ENCODE measurements at places on chromosomes 5 and 9.

DNA sequence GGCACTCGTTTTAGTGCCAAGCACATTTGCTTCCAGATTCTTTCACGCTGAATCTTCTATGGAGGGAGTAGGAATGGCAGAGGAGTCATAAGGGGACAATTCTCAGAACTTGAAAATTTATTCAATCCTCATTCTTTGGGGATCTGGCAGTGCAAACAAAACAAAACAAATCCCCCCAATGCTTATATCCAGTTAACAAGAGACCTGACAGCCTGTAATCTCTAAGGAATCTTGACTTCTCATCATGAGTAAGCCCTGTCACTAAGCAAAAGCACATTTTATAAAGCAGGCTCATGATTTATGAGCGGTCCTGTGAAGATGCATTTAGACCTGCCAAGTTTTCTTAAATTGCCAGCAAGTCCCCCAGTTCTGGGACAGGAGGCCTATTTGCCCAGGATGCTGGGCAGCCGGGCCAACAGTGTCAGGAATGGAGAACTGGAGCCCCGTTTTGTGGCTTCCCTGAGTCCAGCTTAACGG lies 513.9 kb downstream of the CTNND2 start:
- no peak for DNase-seq

- DNase-seq = peak; percentile 43
Observed at GRCh38 chr9:83622939-83623678, at the start of gene IDNK. IDNK (plus strand) TSS chr9:83623143; CDS start chr9:83623172, 29 bp downstream.

DNA sequence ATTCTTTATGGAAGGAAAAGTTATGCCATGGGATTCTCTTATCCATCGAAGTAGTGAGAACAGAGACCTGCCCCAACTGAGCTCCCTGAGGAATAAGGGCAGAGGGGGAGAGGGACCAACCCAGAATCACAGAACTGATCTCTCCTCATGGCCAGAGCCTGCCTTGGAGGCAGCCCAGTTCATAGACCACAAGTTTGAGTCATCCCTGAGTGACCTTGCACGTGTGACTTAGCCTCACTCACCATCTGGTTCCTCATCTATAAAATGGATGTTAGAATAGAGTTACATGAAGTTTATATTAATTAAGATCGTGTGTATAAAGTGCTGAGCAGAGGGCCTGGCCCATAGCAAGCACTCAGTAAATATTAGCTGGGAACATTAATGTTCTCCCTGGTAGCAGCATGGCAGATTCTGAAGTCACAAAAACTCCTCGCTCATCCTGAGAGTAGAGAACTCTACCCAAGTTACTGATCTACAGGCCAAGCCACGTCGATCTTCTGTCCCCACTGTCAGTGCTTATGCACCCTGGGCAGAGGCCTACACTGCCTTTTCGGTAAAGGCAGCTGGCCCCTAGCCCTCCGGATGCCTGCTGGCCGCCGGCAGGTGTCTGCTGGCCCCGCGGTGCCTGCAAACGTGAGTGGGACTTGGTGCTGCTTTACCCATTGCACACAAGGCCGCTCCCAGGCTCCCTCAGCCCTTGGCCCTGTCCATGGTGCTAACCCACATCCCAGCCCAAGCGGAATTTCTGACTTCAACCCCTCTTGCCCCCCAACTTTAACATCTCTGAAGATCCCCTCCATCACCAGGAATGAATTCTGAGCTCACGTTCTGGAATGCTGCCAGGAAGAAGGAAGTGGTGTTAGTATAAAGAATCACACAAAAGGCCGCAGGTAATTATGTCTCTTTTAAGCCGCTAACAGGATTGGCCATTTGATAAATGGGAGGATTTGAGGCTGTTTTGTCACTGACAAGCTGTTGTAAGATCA lies 61.1 kb upstream of the ARAP3 start:
- no peak for DNase-seq

- peak; percentile 91 for DNase-seq
Observed at GRCh38 chr5:34929134-34929719, at the start of gene DNAJC21. DNAJC21 (plus strand) TSS chr5:34929559; CDS start chr5:34929820, 261 bp downstream.

DNA sequence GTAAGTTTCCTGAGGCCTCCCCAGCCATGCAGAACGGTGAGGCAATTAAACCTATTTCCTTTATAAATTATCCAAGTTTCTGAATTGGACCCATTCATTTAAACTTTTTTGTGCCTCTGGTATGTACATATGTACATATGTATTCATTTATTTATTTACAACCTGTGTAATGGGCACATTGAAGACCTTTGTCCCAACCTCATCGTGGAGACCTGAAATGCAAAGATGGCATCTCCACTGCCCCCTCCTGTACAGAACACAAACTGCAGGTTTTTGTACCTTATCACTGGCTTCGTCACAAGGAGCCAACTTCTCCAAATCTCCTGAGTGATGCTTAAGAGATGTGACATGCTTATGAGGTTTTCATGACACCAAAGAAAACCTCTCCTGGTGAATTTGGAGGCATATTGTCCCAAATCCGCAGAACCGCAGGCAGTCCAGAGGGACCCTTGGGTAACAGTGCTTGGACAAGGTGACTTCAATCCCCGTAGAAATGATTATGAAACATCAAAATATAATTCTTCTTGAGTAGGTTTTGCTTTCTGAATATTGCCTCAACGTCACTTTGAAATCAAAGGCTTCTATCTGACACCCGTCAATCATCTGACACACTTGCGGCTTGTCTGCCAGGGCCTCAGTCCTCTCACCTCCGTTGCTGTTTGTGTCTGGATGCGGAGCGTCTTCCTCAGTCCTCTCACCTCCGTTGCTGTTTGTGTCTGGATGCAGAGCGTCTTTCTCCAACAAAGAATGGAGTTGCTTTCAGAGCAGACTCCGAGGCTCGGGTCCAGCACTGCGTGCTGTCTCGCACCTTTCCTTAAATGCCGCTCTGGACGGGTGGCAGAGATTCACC lies 135.0 kb upstream of the IRX4 start:
- DNase-seq = peak; percentile 12

DNA sequence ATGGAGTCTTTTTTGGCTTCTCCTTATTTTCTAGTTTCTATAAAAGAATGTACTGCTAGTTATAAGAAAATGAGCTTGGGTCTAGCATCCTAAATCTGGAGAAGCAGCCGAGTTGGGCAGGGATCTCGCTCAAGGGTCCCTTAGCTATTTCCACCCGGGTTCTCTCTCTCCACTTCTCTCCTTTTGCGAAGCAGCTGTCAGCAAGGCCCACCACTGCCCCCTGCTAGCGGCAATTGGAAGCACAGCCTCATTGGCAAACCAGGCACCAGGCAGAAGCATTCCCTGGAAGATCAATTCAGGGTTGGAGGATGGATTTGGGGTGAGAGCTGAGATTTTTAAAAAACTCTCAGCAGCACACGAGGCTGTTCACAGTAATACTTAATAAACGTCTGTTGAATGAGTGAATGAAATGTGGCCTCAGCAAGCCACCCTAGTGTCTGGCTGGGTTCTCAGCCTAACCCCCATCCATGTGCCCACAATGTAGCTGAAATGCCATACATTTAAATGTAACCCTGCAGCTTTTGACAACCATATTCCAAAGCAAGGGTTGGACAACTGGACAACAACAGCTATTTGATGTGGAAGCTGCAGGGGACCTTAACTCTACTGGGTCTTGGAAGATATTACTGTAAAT lies 34.6 kb upstream of the TNIP1 start:
- no peak for DNase-seq

DNA sequence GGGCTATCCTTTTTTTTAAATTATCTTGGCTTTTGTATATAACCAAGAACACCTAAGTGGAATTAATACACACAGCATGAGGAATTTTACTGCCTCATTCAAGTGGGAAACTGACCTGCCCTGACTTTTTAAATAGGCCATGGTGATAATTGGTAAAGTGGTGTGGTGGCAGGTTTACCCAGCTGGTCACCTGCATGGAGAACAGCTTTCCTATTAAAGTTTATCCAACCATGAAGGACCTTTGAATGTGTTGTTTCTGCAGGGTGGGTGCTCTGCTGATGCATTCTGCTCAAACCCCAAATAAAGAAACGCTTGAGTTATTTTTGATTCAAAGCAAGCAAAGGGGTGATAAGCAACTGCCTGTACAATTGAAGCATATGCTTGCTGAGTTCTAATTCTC lies 261.0 kb upstream of the GRIN3A start:
- no peak for DNase-seq

- DNase-seq = no peak
Observed at GRCh38 chr5:89900346-89900745, 509.2 kb downstream of the CETN3 start.

- peak; percentile 43 for DNase-seq
Observed at GRCh38 chr9:113416149-113416721, 5.7 kb downstream of the C9orf43 start.

GRCh38 chr5:38462976-38463633 lies 93.3 kb downstream of the LIFR start:
- no peak for DNase-seq

DNA sequence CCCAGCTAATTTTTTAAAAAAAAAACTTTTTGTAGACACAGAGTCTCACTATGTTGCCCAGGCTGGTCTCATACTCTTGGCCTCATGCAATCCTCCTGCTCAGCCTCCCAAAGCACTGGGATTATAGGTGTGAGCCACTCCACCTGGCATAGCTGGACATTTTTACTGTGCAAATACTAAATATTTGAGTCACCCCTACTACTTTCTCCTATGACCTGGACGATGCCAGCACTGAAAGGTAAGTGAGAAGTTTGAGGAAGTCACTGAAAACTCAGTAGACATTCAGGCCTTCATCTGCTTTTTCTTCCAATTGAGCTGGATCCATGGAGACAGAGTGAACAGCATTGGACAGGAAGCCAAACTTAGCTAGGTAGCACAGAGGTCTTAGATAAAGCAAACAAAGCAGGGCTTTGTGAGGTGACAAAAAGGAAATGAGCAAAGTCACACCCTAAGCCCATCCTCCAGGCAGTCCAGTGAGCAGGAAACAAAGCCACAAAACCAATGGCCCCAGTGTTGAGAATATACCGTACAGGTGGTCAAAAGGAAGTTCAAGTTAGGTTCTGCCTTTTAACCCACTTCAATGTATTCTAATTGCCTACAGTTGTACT lies 192.6 kb upstream of the RASA1 start:
- peak; percentile 9 for DNase-seq

DNA sequence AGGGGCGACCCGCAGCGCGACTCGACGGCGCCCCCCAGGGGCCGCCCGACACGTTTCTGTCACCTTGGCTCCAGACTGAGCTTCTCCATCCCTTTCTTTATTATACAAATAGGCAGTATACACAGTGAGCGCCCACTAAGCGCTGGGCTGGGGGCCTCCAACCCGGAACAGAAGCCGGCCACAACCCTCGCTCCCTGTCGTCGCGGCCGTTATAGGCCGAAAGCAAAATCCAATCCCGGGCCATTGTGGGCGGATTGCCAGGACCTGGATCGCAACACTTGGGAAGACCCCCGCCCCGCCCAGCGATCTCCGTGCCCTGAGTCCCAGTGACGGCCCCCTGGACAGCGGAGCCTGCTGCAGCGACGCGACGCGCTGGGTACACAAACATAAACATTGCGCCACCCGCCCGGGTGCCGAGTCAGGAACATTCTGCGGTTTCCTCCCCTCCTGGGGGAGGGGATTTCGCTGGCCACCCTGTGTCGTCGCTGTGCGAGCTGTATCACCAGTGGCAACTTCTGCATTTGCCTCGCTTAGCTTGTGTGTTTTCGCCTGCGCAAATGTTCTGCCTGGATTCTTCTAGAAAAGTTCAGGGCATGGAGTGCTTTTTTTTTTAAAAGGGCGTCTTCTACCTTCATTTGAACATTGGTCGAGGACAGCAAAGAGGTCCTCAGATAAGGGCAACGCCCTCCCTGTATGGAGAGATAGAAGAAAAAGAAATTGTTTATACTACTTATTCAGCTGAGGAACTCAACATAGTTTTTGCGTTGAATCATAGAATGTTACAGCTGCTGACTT lies 1.3 kb upstream of the DUSP1 start:
- peak; percentile 39 for DNase-seq

DNA sequence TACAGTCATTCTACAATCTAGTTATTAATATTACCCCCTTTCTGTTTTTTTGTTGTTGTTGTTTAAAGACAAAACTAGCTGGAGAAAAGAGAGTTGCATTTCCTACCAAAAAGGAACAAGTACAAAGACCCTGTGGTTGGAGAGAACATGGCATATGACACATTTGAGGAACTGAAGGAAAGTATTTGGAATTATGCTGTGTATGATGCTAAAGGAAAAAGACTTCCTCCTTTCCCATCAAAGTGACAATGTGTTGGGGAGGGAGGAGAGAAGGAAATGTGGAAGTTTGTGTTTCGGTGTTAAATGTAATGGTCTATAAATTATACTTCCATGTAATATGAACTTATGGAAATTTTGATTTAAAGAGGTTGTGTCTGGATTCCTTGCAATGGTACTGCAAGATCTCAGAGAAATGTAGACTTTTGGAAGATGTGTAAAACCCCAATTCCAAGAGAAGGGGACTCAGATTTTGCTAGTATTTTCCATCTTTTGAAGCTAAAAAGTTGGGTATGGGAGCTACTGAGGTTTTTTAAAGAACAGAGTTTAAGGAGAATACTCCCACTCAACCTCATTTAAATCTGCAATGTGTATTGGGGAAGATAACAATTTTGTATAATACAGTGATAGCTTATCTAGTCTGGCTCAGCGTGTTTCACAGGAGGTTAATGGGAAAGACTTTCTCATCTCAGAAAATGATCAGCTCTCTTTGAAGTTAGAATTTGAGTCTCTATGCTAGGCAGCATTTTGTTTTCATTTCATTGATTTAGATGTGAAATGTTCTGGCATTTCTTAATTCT lies 15.4 kb upstream of the TNFSF8 start:
- no peak for DNase-seq

DNA sequence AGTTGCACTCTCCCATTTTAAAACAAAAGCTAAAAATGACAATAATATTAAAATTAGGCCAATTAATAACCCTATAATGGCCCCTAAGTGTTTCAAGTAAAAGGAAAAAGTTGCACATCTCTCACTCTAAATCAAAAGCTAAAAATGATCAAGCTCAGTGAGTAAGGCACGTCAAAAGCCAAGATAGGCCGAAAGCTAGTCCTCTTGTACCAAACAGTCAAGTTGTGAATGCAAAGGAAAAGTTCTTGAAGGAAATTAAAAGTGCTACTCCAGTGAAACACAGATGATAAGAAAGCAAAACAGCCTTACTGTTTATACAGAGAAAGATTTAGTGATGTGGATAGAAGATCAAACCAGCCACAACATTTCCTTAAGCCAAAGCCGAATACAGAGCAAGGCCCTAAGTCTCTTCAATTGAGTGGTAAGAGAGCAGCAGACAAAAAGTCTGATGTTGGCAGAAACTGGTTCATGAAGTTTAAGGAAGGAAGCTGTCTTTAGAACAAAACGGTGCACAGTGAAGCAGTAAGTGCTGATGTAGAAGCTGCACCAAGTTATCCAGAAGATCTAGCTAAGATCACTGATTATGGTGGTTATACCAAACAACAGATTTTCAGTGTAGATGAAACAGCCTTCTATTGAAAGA lies 144.1 kb upstream of the ACOT12 start:
- no peak for DNase-seq

GRCh38 chr9:136697146-136697820 lies 10.0 kb upstream of the AGPAT2 start:
- DNase-seq = no peak

DNA sequence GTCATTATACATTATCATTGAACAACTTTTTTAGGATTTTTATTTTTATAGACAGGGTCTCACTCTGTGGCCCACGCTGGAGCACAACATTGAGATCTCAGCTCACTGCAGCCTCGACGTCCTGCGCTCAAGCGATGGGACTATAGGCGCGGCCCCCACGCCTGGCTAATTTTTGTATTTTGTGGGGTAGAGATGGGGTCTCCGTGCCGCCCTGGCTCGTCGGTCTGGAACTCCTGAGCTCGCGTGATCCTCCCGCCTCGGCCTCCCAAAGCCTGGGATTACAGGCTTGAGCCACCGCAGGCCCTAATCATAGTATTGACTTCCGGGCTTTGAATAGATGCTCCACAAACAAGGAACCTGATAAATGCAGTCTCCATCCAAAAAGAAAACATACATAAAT lies 1.4 kb upstream of the EDF1 start:
- no peak for DNase-seq

- DNase-seq = no peak
Observed at GRCh38 chr5:78320401-78320800, 25.9 kb upstream of the AP3B1 start.

Measured in GM18507 (cell line).